ENCODE measurements at places on chromosomes 4 and X.

- DNase-seq = no peak
These were observed 33.2 kb downstream of the SHOX start for GRCh38 chrX:663841-664240.

GRCh38 chr4:139834226-139834662, 168.6 kb downstream of the MGST2 start:
- no peak for DNase-seq

- DNase-seq = no peak
These were observed 1.5 kb downstream of the BEND4 start for GRCh38 chr4:42150653-42151567.

- DNase-seq = no peak
These were observed 89.7 kb downstream of the LINC00632 start for GRCh38 chrX:140799216-140799615.

GRCh38 chr4:21688596-21689265, 259.8 kb downstream of the KCNIP4 start:
- no peak for DNase-seq

DNA sequence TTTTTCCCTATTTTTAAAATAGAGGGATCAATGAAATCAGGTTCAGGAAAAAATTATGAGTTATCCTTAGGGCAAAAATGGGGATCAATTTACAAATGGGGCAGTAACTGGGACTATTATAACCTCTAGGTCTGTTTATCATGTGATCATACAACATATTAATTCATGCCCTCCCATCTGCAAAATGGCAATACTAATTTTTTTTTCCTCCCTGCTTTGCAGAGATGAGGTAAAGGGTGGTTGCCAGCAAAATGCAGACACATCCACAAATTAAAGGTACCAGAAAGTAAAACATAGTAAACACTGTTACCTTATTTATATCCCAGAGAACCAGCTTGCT, 467 bp downstream of the HSD17B11 start:
- DNase-seq = no peak

DNA sequence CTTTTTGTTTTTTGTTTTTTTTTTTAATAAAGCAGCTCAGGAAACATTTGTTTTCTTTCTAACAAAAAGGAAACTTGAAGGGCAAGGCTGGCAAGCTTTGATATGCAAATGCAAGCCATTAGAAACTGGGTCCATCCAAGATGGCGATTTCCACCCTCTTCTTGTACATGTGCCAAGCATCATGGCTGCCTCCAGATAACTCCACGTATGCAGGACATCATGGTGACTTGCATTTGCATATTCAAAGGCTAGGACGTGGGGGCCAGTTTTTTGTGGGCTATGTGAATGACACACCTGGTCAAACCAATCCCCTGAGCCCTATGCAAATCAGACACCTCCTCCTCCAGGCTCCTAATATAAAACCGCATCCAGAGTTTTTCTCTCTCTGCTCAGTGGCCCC, 692.6 kb downstream of the FAM133A start:
- no peak for DNase-seq

- no peak for DNase-seq
These were observed 14.2 kb downstream of the EFNB1 start for GRCh38 chrX:68842781-68843581.

DNA sequence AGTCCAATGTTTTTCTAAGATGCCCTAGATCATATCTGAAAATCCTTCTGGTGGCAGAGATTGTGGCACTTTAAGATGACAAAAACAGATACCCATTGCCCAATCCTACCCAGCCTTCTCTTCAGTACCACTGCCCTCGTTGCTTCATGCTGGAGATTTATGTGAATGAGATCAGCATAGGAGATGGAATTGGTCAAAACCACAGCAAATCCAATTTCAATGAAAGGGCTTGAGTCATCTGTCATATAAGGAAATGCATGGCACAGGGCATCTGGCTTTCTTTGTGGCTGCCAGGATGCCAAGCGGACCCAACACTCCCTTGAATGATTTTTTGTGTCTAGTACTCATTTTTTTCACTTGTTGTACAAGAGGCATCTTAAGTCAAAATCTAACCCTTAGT, 16.8 kb downstream of the AFF2 start:
- DNase-seq = no peak

DNA sequence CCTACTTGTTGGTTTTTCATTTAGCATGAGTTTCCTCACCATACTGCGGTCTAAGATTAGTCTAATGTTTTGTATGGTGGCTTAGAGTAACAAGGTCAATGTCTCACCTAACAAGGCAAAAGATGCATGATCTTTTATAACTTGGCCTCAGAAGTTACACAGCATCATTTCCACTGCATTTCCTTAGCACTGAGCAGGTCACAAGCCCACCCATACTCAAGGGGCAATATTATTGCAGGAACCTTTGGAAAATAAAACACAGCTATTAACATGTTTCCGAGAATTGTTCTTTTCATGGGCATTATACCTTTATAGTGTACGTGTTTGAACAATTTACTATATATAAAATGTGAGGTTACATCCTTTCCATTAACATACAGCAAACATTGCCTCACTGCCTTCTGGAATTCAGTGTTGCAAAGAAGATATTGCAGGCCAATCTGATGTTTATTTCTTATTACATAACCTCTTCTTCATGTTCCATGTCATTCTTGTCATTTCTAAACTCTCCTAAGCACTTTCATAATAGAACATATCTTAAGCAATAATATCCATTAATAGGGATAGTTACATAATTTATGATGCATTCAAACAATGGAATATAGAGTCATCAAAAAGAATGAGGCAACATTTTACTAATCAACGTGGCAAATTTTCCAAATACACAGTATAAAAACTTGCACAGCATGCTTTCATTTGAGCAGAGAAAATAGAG, 153.8 kb downstream of the AREG start:
- DNase-seq = no peak

DNA sequence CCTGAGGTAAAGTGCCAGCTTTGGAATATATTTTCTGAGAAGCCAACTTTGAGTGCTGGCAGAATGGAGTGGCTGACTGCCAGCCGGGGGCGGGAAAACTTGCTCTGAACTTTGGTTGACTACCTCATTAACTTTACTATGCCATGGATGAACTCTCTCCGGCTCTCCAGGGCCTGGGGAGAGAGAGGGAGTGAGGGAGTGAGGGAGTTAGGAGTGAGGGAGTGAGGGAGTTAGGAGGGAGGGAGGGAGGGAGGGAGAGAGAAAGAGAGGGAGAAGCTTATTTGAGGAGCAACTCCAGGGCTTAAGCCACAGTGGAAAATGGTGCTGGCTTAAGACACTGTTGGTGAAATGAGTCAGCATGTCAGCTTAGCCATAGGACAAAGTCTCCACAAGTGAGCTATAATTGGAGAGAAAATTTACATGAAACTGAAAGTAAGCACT, 280.9 kb upstream of the RPS6KA3 start:
- DNase-seq = no peak

DNA sequence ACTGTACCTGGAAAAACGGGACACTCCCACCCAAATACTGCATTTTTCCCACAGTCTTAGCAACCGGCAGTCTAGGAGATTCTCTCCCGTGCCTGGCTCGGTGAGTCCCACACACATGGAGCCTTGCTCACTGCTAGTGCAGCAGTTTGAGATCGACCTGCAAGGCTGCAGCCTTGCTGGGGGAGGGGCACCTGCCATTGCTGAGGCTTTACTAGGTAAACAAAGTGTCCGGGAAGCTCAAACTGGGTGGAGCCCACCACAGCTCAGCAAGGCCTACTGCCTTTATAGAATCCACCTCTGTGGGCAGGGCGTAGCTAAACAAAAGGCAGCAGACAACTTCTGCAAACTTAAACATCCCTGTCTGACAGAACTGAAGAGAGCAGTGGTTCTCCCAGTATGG, 205.2 kb downstream of the CHIC1 start:
- no peak for DNase-seq

DNA sequence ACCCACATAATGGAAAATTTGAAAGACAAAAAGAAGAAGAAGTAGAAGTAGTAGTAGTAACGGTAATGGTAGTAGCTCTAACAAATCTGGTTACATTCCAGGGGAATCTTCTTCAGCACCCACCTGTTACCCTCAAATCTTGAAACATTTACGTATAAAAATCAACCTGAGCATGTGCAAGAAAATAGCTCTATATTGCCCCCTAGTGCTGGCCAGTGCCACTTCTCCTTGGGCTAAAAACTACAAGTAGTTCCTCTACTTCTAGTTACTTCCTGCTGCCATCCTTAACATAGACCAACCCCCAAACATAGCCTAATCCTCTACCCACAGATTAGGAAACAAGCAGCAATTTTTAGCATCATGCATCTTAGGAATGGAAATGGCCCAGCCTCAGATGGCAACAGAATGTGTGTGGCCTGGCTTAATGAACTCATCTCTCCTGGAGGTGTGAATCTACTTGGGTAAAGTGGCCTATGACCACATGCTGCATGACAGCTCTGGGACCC, 3.1 kb downstream of the PDGFC start:
- no peak for DNase-seq

DNA sequence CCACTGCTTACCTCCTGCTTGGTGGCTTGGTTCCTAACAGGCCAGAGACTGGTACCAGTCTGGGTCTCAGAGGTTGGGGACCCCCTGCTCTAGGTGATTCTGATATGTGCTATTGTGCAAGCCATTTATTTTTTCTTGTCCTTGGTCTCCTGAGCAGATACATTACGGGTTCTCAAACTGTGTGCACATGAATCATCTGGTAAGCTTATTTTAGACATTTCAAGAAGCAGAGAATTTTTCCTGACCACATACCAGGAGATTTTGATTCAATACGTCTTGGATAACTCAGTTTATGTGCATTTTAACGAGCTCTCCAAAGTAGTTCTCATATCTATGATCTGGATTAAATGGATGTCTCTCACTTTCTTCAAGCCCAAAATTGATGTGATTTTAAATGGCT, 77.2 kb downstream of the FHIP1A start:
- no peak for DNase-seq

GRCh38 chr4:108637856-108638255, 12.5 kb upstream of the OSTC start:
- DNase-seq = no peak

DNA sequence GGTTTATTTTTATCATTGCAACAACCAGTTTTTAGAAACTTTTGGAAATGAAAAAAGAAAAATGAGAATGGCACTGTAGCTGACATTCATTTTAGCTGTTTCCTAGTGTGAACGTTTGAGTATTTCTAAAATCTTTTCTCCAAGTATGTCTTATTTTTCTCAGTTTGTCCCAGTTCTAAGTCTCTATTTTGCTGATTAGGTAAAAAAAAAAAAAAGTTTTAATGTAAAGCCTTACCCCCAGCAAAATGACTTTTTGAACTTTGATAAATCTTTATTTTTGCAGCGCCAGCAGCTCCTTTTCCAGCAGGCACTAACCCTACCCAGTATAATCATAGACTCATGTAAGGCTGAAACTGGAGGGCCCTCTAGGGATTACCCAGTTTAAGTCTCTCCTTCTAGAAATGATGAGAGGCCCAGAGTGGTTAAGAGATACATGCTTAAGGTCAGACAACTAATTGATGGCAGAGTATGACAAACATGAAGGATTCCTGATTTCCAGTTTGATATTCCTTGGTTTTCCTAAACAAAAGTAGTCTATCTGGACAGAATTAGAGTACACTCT, 84.3 kb upstream of the SLC4A4 start:
- DNase-seq = no peak

DNA sequence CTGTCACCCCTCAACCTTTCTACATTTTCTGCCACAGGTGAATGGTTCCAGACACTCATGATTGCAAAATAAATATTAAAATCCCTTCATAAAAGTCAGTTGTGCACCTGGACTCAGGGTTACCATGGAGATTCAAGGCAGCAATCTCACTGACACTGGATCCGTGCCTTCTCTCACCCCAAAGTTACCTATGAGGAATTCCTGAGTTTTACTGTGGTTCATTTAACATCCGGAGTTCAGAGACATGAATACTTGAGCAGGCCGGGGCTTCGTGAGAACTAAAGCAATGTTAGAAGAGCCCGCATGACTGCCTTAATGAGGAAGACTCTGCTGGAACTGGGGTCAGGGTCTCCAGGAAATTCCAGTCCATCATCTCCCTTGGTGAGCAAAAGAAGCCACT, 12.5 kb upstream of the CLNK start:
- DNase-seq = no peak

DNA sequence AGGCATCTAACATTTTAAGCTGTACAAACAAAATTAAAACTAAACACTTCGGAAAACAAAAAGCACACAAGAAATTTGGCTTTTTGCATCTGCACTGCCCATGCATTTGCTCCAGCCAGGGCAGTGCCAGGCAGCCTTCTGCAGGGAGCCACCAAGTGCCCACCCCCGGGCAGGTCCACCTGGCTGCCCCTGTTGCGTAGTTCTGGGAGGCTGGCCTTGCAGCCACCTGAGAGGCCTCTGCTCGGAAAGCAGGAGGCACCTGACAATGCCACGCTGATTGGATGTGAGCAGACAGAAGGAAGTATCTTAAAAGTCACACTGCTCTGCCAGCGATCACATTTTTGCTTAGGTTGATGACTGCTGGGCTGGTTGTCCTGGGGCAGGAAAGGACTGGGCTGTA, 3.5 kb downstream of the TMEM271 start:
- no peak for DNase-seq

- DNase-seq = no peak
These were observed 257.0 kb downstream of the DCHS2 start for GRCh38 chr4:154234576-154234975.

DNA sequence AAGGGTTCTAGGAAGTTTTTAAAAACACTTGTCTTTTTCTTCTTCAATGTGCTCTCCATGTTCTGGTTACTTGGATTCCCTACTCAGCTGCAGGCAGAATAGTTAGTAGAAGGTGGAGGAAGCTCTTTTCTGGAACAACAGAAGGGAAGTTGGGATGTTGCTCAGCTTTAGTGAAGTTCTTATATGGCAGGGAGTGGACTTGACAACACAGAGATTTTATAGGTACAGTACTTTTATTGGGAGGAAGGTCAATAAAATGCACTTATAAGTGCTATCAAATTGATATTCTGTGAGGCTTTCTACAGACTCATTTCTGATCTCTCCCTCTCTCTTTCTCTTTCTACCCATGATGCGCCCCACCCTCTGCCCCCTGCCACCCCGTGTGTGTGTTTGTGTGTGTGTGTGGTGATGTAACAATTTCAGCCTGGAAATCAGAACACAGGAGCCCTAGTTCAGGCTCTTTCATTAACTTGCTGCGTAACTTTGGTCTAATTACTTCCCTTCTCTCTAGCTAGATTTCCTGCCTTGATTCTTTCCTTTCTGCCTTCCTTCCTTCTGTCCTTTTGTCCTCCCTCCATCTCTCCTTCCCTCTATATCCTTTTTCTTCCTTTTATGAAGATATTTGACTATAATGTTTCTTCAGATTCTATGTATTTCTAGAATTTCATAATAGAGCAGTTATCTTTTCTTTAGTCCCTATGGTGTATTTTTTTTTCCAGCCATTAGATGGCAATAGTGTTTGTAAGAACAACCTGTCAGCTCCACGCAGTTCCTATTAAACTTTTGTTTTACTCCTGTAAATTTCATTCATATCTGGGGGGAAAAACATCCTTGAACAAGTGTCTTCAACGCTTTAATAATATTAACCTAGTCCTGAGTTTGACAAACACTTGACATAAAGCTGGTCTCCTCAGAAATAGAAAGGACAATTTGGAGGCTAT, 37.1 kb downstream of the HEPH start:
- DNase-seq = no peak

- DNase-seq = no peak
These were observed 16.8 kb downstream of the POLR2B start for GRCh38 chr4:56995525-56995924.

All from T-helper 17 cell (primary cell).